ENCODE measurements at places on chromosomes 7 and 10.
A peak's percentile ranks its signal among the peaks of the same experiment; 100 is the strongest.

GRCh38 chr7:128004623-128005022, 26.6 kb downstream of the LRRC4 start:
- no peak for DNase-seq

DNA sequence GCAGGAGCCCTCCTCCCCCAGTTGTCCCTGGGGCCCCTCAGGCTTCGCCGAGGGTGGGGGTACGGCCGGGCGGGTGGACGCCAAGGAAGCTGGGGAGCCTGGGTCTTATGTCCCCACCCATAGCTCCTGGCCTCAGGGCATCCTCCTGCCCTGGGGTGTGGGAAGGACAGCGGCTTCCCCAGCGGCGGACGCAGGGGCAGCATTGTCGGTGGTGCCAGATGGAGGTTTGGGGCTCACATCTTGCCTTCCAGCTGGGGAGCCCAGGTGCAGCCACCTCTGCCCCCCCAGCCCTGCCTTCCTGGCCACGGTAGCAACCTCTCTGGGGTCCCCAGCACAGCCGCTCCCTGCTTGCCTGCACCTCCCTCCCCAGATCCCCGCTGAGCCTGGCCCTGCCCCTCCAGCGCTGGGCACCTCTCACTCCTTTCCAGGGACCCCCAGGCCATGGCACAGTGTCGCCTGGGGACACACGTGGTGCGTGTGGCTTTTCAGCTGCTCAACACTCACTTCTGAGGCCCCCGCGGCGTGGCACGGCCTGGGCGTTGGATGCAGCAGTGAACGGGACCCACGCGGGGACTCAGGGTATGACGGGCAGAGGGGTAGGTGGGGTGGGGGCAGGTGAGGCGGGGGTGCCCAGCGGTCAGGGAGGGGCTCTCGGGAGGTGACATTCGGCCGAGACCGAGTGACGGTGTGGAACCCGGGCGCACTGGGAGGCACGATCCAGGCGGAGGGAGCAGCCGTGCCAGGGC, 53.1 kb downstream of the UNCX start:
- no peak for DNase-seq

- DNase-seq, result no peak
Measured at GRCh38 chr10:72298592-72299519, 25.1 kb downstream of the DDIT4 start.

GRCh38 chr10:114559636-114560035, 98.4 kb downstream of the ABLIM1 start:
- DNase-seq, result no peak

DNA sequence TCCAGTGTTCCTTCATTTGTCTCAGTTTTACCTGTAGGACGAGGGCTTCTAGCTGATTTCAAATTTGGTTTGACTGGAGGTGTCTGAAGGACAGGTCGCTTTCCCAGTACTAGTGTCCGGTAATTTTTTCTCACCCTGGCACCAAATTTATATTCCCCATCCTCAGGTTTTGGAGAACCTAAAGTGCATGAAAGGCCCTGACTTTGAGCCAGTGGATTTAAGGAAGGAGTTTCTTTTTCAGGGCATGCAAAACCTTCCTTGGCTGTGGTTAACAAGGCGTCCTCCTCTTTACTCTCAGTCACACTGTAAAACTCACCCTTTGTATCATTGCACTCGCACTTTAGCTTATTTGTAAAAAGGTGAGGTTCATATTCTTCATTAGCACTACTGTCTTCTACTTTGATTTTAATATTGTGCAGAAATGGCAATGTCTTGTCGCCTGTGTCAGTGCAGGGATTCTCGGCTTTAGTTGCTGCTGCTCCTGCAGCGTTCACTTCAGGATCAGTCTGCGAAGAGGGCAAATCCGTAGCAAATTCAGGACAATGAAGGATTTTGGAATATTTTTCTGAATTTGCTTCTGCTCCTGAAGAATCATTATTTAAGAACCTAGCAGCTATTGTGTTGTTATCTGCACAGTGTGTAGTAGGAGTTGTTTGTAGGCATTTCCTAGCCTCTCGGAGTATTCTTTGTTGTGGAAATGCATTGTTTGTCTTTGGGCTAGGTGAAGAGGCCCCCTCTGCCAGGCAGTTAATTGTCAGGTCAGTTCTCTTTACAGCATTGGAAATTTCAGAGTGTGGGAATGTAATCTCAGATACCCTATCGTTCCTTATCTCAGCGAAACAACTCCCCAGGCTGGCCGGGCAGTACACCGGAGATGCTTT, 9.9 kb downstream of the SKIDA1 start:
- DNase-seq, result no peak

DNA sequence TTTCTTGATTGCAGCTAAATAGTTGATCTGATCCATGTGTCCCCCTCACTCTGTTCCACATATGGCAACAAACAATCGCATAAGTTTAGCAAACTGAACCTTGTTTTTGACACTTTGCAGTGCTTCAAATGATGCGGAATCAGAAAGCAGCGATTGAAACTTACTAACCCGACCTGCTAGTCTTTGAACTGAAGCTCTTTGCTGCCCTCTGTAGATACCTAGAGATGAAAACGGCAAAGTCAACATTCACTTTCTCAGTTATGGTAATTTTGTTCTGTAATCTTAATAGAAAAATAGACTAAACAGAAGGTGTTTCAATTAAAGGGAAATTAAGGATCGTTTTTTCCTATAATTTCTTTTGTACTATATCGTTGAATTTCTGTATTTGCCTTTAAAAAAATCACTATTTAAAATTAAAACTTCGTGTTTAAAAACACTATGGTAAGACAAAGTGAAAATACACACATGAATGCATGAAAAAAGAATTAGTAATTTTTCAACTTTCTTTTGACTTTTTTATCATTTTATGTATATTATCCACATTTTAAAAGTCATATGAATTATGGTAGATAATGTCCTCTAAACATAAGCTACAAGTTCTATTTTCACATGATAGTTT, 276.5 kb downstream of the MAGI2 start:
- DNase-seq, result peak; percentile 62

DNA sequence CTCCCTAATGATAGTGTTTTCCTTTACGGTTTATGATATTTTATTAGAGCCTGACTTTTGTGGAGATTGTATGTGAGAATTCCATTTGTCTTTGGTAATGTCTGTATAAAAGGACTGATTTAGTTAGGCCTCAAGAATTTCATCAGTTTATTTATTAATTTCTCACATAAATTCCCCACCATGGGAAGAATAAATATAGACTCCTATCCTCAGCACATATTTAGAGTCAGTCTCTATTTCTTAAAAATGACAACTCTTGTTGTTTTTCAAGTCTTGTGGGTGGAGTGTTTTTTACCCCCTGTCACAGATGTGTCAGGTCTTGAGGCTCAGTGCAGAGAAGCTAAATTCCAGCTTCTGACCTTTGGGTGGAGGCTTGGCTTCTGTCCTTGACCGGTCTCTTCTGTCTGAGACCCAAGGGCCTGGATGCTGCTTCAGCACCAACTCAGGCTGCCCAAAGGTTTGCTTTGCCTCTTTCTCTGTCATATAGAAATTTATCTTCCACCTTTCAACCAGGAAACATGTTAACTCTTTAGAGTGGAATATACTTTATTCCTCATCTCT, 117.3 kb upstream of the INHBA start:
- DNase-seq, result no peak

DNA sequence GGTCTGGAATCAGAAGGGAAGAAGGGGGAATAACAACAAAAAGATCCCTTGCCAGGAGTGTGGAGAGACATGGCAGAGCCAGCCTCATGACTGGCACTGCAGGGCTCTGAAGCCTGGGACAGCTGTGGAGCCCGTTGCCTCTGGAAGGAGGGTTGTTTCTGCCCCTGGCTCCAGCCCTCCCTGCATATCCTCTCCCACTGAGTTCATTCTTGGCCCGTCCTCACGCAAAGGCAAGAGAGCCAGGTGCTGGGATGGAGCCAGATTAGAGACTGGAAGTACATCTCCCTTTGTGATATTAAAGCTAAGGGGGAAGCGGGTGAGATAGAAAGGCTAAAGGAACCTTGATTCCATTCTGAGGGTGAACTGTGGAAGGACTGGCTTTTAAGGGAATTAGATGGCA, 141.5 kb upstream of the NPVF start:
- no peak for DNase-seq

DNA sequence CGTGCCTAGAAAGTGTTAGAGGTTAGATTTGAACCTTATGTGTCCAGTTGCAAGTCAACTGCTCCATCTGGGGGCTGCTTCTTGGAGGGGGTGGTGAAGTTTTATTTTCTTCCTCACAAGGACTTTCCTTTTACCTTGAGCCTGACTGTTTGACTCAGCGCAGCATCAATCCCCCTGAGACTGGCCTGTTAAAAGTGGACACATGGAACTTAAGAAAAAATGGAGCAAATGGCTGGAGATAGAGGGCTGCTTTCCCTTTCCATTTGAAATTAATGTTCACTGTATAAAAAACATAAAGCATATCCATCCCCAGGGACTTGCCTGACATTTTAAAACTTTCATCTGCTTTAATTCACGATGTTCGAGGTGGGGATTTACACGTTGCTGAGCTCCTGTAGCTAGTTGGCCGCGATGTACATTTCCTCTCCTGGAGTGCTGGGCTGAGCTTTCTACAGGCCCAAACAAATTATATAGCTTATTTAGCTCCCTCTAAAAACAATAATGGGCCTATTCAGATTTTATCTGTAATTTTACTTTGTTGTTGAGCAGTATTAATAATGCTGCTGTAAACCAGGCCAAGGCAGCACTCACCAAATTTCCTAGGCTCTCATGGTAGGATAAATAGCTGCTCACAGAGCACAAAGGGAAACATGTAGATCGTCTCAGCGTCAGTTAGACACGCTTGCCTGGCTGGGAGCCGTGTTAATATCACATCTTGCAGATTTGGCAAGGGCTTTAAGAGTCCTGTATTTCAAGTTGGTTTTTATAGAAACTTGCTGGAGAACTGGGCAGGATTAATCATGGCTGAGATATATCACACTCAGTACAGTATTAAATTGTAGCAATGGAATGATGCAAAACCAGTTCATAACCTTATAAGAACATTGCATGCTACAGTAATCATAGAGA, 251.5 kb downstream of the LRMDA start:
- DNase-seq, result no peak

GRCh38 chr7:99248391-99249095, 24.1 kb upstream of the MYH16 start:
- no peak for DNase-seq

DNA sequence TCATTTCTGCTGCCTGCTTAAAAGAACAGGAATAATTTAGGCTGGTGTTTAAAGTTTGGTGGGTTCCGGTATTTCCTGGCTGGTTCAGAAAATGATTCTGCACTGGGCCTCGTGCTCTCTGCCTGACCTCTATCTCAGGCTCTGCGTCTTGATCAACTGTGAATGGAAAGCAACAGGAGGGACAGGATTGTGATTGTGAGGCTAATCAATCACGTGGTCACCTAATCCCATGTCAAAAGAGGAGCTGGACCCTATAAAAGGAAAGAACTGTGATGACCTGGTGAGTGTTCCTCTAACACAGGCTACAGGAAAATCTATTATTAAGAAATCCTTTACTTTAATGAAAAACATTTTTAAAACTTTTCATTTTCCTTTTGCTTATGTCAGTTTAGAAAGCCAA, at the start of gene DHX32:
DHX32 (minus strand) TSS at position 101 of the 400 bp plus-strand sequence. CDS start 468 bp downstream, outside the sequence.
- no peak for DNase-seq

DNA sequence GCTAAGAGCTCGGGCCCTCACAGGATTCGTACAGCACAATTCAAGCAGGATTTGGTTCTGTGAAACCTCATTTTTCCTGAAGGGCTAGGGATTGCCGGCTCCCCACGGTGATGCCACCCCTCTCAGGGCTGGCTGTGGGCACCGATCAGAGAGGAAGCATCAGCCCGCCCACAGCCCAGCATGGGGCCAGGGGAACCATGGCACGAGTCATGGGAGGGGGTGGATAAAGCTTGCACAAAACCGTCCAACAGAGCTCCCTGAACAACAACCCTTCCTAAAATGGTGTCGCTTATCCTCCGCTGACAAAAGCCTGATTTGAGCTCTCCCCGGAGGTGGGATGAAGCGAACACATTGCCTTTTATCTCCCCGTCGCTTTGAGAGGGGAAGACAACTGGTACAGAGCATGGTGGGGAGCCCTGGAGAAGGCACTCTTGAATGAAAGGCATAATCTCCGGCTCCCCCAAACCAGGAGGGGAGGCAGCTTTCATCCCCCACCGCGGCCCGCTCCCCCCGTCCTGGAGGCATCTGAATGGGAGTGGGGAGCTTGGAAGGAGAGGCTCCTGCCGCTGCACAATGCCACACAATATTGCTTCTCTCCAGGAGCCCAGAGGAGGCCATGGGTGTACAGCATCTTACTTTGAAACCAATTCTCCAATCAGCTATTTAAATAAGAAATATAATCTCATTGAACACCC, 144.0 kb downstream of the RPS24 start:
- no peak for DNase-seq

- DNase-seq, result no peak
Measured at GRCh38 chr7:32015133-32015532, 55.1 kb downstream of the PDE1C start.

DNA sequence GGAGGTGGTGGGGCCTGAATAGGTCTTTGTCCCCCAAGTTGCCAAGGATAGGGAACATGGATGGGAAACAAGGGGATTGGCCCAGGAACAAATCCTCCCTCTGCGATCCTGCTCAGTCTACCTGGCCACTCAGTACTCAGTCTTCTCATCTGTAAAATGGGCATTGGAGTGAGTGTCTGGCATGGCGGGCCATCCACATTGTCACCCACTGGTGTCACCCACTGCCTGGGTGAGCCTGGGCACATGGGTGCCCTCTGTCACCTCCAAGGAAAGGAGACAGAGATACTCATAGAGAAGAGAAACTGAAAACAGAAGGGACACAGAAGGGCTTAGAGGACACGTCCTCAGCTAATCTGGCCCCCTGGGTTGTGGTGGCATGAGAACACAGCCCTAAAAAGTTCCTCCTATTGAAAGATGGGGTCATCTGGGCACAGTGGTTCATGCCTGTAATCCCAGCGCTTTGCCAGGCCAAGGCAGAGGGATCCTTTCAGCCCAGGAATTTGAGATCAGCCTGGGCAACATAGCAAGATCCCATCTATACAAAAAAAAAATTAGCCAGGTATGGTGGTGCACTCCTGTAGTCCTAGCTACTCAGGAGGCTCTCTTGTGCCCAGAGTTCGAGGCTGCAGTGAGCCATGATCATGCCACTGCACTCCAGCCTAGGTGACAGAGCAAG, 12.5 kb upstream of the TNRC18 start:
- no peak for DNase-seq

DNA sequence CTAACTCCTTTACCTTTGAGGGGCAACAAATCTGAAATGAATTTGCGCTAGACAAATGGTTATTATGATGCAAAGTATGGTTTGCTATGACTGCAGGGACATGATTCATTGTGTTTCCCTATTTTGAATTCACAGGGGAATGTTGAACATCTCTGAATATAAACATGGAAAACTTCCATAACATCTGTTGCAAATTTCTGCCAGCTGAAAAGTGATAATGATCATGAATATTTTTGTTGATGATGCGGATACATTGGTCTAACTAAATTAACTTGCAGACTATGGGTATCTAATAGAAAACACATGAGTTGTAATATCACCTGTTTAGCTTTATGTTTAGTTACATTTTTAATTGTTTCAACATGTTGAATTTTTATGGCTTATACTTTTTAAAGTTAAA, 1325.5 kb downstream of the REEP3 start:
- DNase-seq, result no peak

- peak; percentile 84 for DNase-seq
Measured at GRCh38 chr10:75211007-75211691, 553 bp downstream of the VDAC2 start.
